ENCODE measurements at places on chromosomes 12 and 14.
A peak's percentile ranks its signal among the peaks of the same experiment; 100 is the strongest.

GRCh38 chr14:95480109-95480886, 36.2 kb downstream of the SYNE3 start:
- no peak for DNase-seq

DNA sequence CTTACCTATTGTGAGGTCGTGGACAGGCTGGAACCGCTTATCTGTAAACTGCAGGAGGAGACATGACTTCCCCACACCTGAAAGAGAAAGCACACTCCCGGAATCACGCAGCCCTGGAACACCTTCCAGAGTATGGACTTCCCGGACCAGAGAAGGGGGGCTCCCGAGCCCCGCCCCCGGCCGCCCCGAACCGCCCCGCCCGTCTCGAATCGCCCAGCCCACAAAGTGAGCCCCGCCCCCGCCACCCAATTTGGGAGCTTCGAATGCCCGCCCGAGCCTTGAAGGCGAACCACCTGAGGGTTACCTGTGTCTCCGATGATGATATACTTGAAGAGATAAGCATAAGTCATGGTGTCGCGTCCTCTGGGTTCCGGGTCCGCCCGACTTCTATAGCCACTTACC, 235 bp downstream of the RAB2B start:
- DNase-seq = peak; percentile 92

GRCh38 chr14:103124501-103125001, 1.3 kb downstream of the TNFAIP2 start:
- DNase-seq = no peak

GRCh38 chr14:24795406-24795805, 161.4 kb upstream of the GZMB start:
- no peak for DNase-seq

DNA sequence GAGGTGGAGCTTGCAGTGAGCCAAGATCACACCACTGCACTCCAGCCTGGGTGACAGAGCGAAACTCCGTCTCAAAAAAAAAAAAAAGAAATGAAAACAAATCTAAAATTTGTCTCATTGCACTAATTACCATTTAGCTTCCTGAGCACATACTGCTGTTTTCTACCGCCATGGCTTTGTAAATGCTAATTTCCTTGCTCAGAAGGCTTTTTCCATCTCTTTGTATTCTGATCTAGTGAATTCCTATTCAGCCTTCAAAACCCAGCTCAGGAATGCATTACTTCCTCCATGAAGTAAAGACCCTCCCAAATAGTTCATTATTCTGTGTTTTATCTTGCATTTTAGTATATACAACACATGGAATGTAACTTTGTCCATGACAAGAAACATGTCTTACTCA, 33.6 kb downstream of the CEP83 start:
- DNase-seq = no peak

GRCh38 chr14:96261772-96262655, 6.0 kb downstream of the BDKRB1 start:
- no peak for DNase-seq

DNA sequence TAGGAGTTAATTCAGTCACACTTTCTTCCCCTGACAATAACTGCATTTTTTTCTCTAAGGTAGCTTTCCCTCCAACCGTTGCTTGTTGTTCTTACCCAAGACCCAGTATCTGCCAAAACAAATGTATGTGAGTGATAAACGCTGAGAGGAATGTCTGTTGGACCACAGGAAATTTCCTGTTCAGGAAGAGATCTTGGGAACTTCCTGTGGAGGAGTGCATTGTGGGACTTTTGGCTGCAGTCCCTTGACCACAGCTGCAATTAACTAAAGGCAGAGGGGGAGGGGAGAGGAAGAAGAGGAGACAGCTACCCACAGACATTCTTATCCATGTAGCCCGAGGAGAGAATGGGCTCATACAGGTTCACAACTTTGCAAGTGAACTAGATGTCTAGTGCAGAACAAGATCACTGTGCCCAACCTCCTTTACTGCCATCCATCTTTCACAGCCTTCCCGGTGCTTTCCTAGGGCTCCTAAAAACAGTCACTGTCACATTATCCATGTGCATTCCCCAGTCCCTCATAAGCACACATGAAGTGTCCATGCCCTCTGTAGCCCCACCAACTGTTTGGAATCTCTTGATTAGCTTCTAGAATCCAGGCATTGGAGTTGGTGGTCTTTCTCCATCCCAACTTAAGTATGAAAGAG, 149.5 kb downstream of the ETV6 start:
- no peak for DNase-seq

GRCh38 chr14:101721951-101722661, 39.4 kb upstream of the PPP2R5C start:
- DNase-seq = no peak

GRCh38 chr14:72741826-72742117, 152.1 kb downstream of the DPF3 start:
- no peak for DNase-seq

- no peak for DNase-seq
These were observed 140.8 kb downstream of the TTC7B start for GRCh38 chr14:90675399-90675798.

- peak; percentile 86 for DNase-seq
These were observed at the start of the genes C12orf57 and RNU7-1 for GRCh38 chr12:6943722-6944380. Gene C12orf57 (plus strand): TSS chr12:6944022. CDS start chr12:6944122, 100 bp downstream. Gene RNU7-1 (plus strand): TSS chr12:6943816.

DNA sequence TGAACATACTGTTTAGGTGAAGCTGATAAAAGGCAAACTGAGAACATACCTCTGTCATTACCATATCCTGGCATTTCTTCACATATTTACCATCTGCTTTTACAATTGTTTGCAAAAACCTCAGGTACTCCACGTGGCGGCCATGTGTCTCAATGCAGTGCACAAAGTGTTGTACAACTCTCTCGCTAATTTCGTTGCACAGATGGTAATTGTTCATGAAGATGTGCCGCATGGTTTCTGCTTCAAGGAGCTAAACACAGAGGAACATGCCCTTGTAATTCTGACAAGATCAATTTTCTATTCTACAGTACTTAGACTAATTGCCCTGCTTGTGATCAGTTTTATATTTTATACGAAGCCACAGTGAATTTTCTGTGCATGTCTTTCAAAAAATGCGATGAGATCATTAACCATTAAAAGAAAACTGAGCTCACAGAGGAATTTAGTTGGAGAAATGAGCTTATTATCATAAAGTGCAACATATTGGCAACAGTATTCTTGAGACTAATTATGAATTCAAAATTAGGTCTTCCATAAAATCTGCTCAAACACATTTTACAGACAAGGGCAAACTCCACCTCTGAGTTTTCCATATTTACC, 233.8 kb downstream of the ITPR2 start:
- no peak for DNase-seq

GRCh38 chr12:57758552-57759359, 3.9 kb downstream of the MARCHF9 start:
- DNase-seq = no peak

DNA sequence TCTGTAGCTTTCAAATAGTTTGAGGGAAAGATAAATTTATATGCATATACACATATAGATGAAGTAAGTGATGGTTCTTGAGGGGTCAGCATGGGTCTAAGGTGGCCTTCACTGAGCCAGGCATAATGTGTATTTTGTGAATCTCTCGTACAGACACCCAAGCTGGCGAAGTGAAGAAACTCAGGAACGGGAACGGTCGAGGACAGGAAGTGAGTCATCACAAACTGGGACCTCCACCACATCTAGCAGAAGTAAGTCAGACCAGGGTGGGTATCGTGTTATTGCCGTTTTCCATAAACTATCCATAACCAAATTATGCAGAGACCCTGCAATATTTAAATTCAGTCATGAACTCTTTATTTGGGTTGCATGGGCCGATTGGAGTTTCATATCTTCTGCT, 15.4 kb upstream of the TNS2 start:
- no peak for DNase-seq

DNA sequence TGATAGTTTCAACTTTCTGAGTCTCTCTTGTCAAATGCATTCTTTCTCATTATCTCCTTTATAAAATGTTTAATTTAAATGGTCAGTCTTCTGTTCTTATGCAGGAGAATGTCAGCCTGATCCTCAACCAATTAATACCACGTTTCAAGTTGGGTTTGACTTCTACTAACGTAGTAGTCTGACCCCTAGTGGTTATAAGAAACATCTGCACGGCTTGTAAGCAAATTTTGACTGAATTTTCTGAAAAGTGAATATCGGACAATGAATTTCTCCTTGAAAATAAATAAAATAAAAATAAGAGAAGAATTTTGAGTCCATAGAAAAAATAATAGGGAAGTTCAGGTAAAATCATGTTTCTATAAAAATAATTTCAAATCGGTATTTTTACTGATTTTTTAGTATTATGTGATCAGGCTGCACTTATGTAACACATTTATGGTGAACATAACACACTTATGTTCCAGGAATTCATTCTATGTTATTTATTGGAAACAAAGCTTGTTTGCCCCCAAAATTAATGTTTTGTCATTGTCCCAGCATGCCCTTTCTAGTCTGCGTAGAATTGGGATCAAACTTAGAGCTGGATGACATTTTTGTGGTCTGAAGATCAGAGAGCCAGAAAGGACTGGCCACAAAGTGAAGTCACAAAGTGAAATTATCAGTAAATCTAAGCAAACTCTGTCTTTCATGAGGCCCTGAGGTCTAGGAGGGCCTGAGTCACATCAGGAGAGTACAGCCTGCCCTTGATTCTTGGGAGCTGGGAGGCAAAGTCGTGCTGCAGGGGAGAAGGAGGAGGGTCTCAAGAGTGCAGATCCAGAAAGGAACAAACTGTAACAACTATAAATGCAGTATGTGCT, 101.2 kb upstream of the STXBP6 start:
- DNase-seq = peak; percentile 61

- no peak for DNase-seq
These were observed 70.9 kb downstream of the VWF start for GRCh38 chr12:6053541-6053940.

DNA sequence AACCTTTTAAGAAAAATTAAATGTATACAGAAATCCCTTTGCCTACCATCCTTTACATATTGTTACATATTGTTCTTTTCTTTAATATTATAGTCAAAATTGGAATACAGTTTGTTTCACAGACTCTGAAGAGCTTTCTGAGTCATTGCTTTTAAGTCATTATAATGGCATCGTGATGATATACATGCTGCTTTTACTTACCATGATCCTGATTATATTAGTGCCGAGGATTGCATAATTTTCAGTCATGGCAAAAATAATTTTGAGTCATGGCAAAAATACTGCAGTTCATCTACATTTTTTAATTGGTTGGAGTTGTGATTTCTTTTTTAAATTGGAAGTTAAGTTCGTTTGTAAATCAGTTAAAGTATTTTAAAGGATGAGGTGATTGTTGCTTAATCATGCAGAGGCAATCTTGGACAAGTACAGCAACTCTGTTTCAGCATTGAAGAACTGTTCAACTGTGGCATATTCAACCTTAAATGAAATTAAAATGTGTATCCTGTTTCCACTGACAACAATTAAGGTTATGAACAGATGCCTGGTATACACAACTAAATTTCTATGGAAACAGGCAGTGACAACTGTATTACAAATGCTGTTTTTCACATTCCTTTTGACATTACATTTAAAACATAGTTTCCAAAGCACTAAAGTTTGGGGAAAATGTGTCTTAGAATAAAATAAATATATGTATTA, 142.3 kb downstream of the PCNX1 start:
- no peak for DNase-seq

GRCh38 chr14:95322651-95323050, 2.9 kb upstream of the CLMN start:
- no peak for DNase-seq

GRCh38 chr14:49505041-49505766, 81.0 kb downstream of the RPS29 start:
- DNase-seq = no peak

DNA sequence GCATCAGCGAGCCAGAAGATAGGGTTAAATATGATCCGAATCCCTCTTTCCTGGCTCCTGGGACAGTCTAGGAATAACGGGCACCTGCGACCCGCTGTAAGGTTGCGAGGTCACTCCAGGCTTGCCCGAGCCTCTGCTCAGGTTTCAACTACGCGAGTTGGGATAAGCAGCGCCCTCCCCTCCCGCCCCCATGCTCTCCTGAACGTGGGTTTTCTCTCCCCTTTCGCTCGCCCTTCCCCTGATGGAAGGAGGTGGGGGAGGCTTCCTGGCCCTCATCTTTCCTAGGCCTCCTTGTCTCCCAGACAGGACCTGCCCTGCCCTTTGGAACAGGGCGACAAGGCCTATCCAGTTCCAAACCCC, 753 bp upstream of the ATP5MC2 start:
- DNase-seq = no peak

DNA sequence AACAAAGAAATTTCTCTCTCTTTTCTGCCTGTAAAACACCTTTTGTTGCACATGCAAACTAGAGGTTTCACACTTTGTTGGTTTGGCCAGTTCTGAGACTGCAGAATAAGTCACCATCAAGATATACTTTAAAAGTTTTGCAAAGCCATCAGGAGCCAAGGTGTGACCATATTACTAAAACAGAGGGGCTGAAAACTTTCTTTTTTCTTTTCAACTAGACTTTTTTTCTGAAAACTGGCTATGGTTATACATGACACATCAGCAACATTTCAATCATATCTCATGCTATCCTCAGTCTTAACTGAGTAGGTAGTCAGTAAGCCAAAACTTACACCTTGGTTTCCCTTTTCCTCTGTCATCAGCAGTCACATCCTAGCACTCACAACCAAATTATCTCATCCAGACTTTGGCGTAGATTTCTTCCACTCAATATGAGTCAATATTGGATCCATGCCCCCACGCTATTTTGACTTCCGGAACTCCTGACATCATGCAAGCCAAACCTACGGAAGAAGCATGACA, 4.1 kb upstream of the IFNG start:
- no peak for DNase-seq

DNA sequence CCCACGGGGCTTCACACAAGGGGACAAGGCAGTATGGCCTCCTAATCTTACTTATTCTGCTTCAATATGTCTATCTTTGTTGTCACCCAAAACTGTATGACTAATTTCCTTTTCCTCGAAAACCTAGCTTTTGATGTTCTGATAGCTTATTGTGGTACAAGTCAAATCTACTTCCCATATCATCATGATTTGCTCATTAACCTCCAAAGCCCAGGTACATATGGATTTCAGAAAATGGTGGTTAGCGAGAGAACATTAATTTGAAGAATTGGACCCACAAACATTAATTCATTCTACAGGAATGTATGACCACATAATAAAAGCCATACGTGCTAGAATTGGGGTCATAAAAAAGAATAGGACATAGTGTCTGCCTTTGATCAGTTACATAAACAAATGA, 412.5 kb downstream of the CCDC91 start:
- no peak for DNase-seq

DNA sequence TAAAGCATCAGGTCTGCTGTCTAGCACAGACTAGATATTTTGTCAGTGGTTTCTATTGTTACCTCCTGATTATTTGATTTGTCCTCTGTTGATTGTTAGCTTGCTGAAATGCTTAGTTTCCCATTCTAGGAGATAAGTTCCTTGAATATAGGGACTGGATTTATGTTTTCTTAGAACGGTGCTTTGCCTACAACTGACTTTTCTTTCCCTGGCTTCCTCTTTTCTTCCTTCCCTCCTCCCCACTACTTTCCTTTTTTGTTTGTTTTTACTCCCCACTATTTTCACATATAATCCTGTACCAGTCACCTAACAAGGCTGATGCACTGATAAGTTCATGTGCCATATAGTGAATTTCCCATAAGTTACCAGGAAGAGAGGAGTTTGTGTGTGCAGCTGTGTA, 58.5 kb upstream of the METAP2 start:
- no peak for DNase-seq

Data from NCI-H774 (cell line).